ENCODE measurements at places on chromosomes 6 and 20.

DNA sequence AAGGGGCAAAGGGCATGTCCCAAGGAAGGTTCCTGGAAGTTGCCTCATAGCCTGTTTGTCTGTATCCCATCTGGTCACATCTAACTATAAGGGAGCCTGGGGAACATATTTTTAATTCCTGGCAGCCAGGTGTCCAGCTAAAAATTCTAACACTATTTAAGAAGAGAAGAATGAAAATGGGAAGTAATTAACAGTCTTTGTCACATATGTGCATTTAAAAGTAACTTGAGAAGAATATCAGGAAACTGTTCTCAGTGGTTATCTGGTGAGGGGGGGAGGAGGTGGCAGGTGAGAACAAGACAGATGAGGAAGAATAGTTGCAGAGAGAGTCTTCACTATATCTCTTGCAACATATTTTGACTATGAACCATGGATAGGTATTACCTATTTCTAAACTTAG lies 75.5 kb upstream of the ELOVL5 start:
- no peak for DNase-seq

GRCh38 chr6:158926414-158926813 lies 73.6 kb downstream of the RSPH3 start:
- peak; percentile 7 for DNase-seq

DNA sequence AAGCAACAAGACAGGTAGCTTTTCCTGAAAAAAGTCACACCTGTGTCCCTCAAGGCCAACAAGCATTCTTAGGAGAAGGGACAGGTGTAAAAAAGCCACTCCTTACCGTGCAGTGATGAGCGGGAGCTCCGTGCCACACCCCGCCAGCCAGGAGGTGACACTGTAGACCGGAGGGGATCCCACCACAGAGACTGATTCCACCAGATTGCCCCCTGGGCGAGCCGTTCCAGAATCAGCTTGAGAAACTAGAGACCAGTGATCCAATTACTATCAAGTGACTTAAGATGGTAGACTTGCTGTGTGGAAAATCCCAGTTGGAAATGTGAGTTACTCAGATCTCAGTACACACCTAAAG lies 37.4 kb downstream of the PKHD1 start:
- DNase-seq = no peak

DNA sequence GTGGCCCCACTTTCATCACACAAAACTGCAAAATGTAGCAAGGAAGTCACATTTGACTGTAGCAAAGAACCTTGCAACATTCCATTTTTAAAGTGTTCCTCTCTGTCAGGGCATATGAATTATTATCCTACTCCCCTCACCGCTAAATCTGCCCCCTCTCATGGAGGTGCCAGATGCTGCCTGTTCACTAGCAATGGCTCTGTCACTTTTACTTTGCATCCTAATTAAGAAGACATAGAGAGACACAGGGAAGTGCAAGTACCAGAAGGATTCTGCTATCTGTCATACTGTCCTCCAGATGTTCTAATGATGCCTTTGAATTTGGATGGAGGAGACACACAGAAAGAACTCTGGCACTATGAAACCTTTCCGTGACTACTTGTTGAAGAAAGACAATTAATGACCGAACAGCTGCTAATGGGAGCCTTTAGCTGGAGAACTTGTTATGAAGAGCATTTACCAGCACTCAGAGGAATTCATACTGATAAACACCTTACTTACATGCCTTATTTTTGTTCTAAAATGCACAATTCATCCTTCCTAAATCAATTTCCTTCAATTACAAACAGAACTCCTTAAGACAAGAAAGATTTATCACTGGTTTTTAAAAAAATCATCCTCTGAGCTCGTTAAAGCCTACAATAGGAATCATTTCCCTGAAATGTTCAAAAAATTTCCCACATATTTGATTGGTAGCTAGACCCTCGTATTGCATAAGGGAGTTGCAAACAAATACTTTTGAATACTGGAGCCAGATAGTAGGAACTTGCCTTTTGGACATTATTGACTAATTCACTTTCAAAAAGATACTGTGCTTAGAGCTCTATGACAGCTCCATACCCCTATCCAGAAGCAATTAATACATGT lies 292.6 kb downstream of the UBE3D start:
- DNase-seq = no peak

DNA sequence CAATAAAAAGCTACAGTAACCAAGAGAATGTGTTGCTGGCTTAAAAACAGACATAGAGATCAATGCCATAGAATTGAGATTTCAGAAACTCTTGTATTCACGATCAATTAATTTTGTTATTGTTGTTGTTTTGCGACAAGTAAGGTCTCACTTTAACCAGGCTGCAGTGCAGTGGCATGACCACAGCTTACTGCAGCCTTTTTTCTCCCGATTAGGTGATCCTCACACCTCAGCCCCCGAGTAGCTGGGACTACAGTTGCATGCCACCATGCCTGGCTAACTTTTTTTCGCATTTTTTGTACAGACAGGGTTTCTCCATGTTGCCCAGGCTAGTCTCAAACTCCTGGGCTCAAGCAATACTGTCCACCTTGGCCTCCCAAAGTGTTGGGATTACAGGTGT lies 42.2 kb downstream of the RANBP9 start:
- DNase-seq = no peak

DNA sequence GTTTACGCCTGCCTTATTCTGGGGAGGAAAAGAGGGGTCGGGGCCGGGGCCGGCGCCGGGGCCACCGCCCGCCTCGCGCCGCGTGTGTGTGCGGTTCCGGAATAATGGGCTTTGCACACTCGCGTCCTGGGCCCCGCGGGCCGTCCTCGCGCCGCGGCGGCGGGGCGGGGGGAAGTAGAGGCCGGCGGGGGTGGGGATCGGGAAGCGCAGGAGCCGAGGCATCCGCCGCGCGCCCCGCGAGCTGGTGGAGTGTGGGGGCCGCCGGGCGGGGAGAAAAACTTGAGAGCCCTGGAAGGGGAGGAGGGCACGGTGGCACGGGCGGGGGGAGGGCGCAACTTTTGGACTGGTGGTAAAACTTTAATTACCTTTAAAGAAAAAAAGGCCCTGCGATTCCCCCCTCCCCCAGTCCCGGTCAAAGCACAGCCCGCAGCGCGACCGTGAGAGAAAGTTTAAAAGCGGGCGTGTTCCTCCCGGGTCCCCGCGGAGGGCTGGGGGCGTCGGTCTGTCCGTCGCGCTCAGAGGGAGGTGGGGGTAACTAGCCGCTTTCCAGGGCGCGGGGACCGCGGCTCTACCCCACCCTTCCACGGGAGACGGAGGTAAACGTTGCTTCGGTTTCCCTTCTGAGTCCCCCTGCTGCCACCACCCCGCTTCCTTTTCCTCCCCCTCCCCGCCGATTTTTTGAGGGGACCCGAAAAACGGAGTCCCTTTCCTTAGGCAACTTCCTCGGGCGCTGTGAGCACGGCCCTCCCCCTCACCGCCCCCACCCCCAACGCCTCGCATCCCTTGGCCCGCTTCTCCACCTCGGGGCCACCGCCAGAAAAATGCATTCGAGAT lies 1.9 kb downstream of the L3MBTL3 start:
- peak; percentile 16 for DNase-seq

DNA sequence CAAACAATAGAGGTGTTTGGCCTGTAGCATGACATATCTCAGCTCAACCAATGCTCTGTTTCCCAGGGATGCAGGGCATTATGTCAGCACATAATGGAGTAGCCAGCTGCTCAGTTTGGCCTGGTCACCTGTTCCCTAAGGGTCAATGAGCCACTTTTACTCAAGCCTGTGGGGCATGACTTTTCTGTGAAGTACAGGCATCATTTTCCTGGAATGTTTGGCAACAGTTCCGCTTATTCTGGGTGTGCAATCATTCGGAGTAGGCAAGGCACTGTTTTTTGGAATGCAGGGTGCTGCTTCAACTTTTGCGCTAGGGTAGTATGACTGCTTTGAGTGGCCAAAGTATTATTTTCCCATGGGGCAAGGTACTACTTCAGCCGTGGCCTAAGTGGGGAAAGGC lies 665.4 kb downstream of the EPHA7 start:
- DNase-seq = no peak

DNA sequence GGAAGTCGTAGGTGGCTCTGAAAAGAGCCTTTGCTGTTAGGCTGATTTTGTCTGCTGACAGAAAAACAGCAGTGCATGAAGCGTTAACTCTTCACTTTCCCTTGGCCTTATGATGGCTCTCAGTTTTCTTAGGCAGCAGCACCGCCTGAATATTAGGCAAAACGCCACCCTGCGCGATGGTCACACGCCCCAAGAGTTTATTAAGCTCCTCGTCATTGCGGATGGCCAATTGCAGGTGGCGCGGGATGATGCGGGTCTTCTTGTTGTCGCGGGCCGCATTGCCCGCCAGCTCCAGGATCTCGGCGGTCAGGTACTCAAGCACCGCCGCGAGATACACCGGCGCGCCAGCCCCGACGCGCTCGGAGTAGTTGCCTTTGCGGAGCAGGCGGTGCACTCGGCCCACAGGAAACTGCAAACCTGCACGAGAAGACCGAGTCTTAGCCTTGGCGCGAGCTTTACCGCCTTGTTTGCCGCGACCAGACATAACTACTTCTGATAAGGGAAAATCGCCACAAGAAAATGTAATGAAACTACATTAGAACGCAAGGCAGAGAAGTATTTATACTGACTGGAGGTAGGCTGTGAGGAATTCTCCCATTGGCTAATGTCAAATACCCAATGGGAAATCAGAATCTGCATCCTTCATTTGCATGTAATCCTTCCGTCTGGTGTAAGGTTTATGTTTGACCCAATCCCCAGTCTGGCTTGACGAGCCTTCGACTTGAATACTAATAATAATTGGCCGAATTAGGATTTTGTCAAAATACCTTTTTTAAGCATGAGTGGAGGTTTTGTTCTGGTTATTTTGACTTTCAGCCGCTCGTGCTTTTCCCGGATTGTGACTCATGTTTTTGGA lies 53.9 kb upstream of the HFE start:
- peak; percentile 99 for DNase-seq

GRCh38 chr20:56343861-56344381 lies 14.9 kb upstream of the FAM210B start:
- peak; percentile 58 for DNase-seq

- DNase-seq = no peak
Observed at GRCh38 chr6:45741437-45742171, 274.1 kb downstream of the CLIC5 start.

DNA sequence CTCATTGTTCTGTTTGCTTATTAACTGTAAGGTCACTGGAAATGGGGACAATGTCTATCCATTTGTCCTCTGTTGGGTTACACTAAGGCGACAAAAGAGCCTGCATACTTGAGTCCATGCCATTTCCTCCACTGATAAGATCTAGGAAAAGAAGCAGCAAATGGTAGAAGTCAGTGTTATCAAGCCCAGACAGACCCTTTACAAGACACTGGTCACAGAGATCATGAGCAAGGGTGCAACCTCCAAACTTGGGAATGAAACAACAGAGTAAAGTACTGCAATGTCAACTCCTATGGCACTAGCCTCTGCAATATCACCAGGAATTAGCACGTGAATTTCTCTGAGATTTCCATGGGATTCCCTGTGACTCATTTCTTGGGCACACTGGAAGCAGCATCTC lies 126.9 kb downstream of the ID4 start:
- no peak for DNase-seq

DNA sequence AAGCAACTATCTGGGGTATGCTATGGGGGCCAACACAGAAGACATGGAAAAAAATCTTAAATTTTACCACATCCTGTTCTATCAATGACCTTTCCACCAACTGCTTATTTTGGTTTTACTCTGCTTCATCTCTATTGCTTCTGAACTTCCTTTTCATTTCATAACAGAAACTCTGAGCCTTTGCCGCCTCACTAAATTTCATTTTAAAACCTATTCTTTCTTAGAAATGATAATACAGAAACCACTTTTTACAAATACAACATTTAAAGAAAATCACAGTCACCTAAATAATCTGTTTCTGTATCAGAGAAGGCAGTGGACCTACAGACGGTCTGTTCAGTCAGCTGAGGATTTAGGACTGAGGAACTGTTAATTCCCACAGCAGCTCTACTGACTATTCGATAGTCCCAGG lies 117.5 kb downstream of the KCNQ5 start:
- DNase-seq = no peak

DNA sequence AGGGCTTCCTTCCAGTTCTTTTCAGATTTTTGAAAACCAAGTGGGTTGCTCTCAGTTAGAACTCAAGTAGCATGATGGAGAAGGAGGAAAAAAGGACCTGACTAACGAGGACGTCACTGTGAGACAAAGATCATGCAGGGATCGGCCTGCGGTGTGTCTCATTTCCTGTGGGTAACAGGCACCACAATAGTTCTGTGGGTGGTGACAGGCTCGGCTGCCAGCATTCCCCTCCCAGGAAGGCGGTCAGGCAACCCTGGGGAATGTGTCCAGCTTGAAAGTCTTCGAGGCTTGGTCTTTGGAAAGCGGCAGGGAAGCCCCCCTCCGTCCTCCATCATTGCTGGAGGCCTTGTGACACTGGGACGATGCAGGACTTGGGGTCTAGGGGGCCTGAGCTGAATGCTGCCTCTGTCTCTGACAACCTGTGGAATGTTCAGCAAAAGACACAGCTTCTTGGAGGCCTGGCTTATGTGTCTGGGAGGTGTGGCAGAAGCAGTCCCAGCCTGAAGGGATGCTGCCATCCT lies 121.0 kb downstream of the BCAS1 start:
- peak; percentile 94 for DNase-seq
